ENCODE measurements at places on chromosomes 1 and 21. TPM values are rescaled to one million over a fixed set of nuclear protein-coding genes. Genes with fewer than 3 reads are reported as not detected.

GRCh38 chr1:67552336-67552759 lies 122.1 kb upstream of the SERBP1 start:
- no peak for DNase-seq

DNA sequence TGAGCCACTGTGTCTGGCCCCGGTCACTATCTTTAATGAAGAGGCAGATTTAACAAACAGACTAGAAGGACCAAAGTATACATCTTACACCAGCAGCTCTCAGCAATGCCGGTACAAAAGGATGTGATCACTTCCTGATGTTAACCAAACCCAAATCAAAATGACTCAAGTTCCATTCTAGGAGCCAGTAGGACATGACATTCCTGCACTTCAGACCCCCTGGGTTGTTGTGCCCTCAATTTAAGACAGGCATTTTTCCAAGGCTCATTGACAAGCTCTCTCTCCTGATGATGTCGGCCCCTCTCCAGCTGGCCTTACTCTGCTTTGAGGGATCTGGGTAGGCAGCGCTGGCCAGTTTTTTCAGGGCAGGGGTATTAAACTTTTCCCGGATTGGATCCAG lies 35.1 kb downstream of the YARS1 start:
- DNase-seq, result no peak

Gene TEKT2
- 1.8 TPM for total RNA-seq

Gene CYP4A11
- not detected for total RNA-seq

DNA sequence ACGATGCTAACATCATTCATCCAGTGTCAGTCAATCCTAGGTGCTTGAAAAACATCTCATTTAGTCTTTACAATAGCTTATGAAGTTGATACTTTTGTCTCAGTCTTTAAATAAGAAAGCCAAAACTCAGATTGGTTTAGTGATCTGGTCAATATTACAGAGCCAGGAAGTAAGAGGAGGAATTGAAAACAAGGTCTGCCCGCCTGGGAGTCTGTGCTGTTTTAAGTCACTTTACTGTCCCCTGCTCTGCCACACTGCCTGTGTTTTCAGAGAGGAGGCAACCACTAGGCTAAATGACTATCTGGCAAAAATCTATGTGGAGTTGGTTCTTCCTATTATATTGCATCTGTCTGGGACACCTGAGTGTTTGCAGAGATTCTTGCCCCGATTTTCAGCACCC lies 62.3 kb downstream of the ST6GALNAC3 start:
- no peak for DNase-seq

Gene CAMK1G
- total RNA-seq, result 8.5 TPM

GRCh38 chr1:235984041-235984825 lies 80.7 kb downstream of the NID1 start:
- no peak for DNase-seq

Gene PSMG1
- 20.7 TPM for total RNA-seq

GRCh38 chr1:151831605-151832004 lies at the start of gene RORC:
Gene RORC, minus strand, starts transcription at chr1:151831802. Its CDS starts 38 bp downstream, at chr1:151831764.
- no peak for DNase-seq

GRCh38 chr1:54326543-54327385 lies 79.4 kb downstream of the SSBP3 start:
- no peak for DNase-seq

DNA sequence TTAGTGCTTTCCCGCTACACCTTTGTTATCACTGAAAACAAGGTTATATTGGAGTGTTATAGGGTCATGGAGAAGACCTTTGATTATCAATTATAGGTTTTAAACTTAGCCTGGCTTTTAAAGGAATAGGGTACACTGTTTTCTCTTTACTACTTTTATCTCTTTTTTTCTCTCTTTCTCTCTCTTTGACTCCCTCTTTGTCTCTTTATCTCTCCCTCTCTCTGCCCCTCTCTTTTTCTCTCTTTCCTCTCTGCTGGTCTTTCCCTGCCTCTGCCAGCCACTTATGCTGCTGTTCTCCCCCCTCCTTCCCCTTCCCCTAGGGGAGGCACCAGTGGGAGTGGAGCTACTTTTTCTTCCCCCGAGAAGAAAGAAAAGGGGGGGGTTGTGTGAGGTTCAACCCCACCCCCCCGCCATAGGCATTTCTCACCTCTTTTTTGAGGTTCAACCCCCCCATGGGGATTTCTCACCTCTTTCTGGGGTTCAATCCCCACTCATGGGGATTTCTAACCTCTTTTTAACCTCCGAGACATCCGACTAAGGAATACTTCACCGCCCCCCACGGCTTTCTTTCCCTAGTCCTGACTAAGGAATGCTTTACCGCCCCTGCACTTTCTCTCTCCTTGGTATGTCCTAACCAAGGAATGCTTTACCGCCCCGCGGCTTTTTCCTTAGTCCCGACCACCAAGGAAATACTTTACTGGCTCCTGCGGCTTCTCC lies 17.2 kb upstream of the ZBTB8B start:
- DNase-seq, result peak; percentile 91

Data from cardiac muscle cell (in vitro differentiated cells and primary cell).